ENCODE measurements at places on chromosomes 6 and 20.

- H3K27me3 ChIP-seq: no peaks in the 10 kb centered on the region
- H3K4me1 ChIP-seq: no peaks in the 10 kb centered on the region
- no peaks in the 10 kb centered on the region for H3K36me3 ChIP-seq
- H3K27ac ChIP-seq: no peak overlapping the region
These were observed 9.9 kb downstream of the BPIFA2 start for GRCh38 chr20:33177866-33178265.

- peaks cover 14% of the 10 kb centered on the region for H3K4me1 ChIP-seq
- peaks cover 6% of the 10 kb centered on the region for H3K27me3 ChIP-seq
- no peaks in the 10 kb centered on the region for H3K36me3 ChIP-seq
- DNase-seq: no peak
- H3K4me3 ChIP-seq: peak overlapping the region; percentile 55
- peak overlapping the region; percentile 55 for H3K27ac ChIP-seq
These were observed 618.9 kb upstream of the GJE1 start for GRCh38 chr6:141513830-141514229.

GRCh38 chr6:69917834-69918233 lies 51.5 kb downstream of the COL19A1 start:
- no peak overlapping the region for H3K4me3 ChIP-seq
- DNase-seq: no peak
- H3K4me1 ChIP-seq: peaks cover 1% of the 10 kb centered on the region
- H3K27ac ChIP-seq: no peak overlapping the region
- no peaks in the 10 kb centered on the region for H3K36me3 ChIP-seq
- H3K27me3 ChIP-seq: no peaks in the 10 kb centered on the region

GRCh38 chr20:5592165-5592564 lies 158.0 kb upstream of the SHLD1 start:
- peaks cover 58% of the 10 kb centered on the region for H3K4me1 ChIP-seq
- H3K36me3 ChIP-seq: peaks cover 48% of the 10 kb centered on the region
- no peak for DNase-seq
- H3K27me3 ChIP-seq: no peaks in the 10 kb centered on the region

DNA sequence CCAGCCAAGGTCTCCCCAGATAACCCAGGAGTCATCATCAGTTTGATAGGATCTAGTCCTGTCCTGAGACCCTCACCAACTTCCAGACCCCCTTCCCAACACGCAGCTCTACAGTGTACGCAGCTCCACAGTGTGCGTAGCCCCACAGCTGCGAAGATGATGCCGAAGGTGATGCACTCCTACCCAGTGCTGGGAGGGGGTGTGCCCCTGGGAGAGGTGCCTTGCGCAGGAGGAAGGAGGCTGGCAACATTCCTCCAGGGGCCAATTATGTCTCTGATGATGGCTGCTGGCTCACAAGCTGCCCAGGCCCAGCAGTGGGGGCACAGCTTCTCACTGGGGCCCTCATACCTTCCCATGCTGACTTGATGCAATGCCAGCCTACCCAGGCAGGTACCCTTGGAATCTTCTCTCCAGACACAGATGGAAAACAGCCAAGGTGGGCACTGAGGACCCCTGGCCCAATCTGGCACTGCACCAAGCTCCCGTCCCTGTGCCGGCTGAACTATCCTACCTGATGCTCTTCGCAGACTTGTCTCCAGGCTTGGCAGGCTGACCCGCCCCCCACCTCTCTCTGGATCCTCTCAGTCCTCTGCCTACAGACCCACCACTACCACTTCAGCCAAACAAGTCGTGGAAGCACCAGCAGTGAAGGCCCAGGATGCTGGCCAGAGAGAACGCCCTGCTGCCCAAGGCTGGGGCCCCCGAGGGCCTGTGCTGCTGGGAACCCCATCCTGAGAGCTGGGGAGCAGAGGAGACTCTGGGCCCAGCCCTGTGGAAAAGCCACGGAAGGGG lies 1.4 kb downstream of the ZNF512B start:
- H3K36me3 ChIP-seq: peaks cover 30% of the 10 kb centered on the region
- peak overlapping the region; percentile 86 for H3K4me3 ChIP-seq
- H3K27me3 ChIP-seq: no peaks in the 10 kb centered on the region
- DNase-seq: no peak
- peaks cover 10% of the 10 kb centered on the region for H3K4me1 ChIP-seq

GRCh38 chr6:81031416-81031815 lies 721.1 kb downstream of the TENT5A start:
- H3K4me3 ChIP-seq: no peak overlapping the region
- H3K27me3 ChIP-seq: no peaks in the 10 kb centered on the region
- H3K27ac ChIP-seq: no peak overlapping the region
- no peak for DNase-seq
- no peaks in the 10 kb centered on the region for H3K36me3 ChIP-seq
